ENCODE measurements at places on chromosomes 5 and 9. TPM values are rescaled to one million over a fixed set of nuclear protein-coding genes. Genes with fewer than 3 reads are reported as not detected.

DNA sequence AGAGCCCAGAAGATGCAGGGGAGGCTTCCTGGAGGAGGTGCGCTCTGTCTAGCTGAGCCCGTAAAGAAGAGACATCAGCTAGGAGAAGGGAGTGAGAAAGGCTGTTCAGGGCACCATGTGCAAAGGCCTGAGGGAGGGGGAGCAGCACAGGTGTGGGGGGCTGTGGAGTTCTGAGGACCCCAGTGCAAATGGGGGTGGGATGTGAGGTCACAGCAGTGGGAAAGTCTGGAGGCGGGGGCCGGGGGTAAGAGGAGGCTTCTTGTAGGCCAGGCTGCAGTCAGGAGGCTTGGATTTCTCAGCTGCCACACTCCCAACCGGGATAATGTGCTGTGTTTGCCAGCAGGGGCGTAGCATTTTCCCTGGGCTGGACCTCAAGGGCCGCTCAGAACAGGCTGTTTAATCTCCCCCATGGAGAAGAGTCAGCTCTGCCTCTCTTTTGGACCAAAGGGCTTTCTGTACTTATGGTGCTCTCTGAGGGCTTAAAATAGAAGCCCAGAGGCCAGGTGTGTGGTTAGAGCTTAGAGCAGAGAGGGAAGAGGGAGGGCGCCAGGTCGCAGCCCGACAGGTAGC is 5.7 kb downstream of the NEURL1B start:
- no peaks in the 10 kb centered on the region for H3K36me3 ChIP-seq
- no peak for DNase-seq
- no peak overlapping the region for H3K4me3 ChIP-seq
- H3K4me1 ChIP-seq = peaks cover 47% of the 10 kb centered on the region
- no peaks in the 10 kb centered on the region for H3K27me3 ChIP-seq

DNA sequence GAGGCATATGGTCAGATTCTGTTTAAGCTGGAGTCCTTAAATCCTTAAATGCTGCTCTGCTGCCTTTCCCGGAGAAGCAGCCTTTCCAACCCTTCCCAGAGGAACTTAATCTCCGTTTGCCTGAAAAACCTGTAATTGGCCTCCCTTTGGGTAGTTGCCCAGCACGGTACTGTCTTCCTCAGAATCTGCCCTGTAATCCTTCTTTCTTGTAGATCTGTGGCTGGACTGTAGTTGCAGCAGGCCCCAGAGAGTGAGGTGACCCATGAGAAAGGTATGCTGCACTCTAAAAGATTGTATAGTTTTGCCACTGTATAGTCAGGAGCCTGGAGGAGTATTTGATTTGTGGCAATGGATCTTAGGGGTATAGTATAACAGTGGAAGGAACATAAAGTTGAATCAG is 11.7 kb downstream of the SPIN1 start:
- H3K27me3 ChIP-seq = no peaks in the 10 kb centered on the region
- H3K4me1 ChIP-seq = peaks cover 11% of the 10 kb centered on the region
- H3K36me3 ChIP-seq = no peaks in the 10 kb centered on the region
- H3K4me3 ChIP-seq = no peak overlapping the region
- DNase-seq = no peak

DNA sequence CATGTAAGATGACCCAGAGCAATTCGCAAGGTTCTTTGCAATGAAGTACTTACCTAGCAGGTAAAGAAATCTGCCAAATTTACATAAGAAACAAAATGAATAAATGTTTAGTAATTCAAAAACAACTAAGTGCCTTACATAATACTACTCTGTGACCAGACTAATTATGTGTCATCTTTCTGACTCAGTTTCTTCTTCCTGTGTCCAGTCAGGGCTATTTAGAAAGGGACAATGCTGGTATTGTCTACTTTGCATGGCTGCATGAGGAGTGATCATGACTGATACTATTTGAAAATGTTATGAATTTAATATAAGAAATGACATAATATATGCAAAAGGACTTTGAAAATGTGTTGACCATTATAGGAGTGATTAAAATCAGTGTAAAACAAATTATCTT is 210.0 kb downstream of the TMEM161B start:
- H3K27ac ChIP-seq = no peak overlapping the region
- DNase-seq = no peak
- H3K27me3 ChIP-seq = no peaks in the 10 kb centered on the region
- no peak overlapping the region for H3K4me3 ChIP-seq
- no peaks in the 10 kb centered on the region for H3K36me3 ChIP-seq

Gene TLR4
- total RNA-seq = 3.4 TPM

- peaks cover 20% of the 10 kb centered on the region for H3K4me1 ChIP-seq
- H3K36me3 ChIP-seq = no peaks in the 10 kb centered on the region
- no peak for DNase-seq
These were observed 3.7 kb upstream of the ASS1 start for GRCh38 chr9:130441031-130441430.

DNA sequence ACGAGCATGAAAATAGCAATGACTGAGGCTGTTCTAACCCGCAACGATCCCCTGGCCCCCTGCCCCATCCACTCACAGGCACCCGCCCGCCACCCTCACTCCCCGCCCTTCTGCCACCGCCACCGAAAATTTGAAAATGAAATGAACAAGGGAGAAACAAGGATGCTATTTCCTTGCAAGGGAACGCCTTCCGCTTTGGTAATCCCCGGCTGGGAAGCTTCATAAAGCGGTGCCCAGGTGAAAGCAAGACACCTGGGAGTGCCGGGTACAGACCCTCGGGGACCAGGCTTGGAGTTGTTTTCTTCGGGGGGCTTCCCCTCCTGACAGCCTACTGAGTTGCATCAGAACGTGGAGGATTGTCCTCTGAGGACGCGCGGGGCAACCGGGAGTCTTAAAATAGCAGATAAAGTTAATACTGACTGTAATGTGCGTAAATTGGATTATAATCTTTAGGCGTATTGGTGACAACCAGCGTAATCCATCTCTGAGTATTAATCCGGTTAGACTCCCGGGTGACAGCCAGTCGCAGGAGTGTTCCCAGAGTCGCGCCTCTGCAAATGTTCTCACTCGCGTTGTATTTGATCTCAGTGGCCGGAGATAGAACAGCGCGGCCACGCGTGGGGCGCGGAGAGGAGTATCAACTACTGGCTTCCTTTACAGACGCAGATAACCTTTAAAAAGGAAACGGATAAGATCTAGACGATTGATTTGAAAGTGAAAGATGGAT is 885 bp upstream of the MLLT3 start:
- H3K27me3 ChIP-seq = no peaks in the 10 kb centered on the region
- peak overlapping the region; percentile 19 for H3K27ac ChIP-seq
- peak; percentile 70 for DNase-seq

DNA sequence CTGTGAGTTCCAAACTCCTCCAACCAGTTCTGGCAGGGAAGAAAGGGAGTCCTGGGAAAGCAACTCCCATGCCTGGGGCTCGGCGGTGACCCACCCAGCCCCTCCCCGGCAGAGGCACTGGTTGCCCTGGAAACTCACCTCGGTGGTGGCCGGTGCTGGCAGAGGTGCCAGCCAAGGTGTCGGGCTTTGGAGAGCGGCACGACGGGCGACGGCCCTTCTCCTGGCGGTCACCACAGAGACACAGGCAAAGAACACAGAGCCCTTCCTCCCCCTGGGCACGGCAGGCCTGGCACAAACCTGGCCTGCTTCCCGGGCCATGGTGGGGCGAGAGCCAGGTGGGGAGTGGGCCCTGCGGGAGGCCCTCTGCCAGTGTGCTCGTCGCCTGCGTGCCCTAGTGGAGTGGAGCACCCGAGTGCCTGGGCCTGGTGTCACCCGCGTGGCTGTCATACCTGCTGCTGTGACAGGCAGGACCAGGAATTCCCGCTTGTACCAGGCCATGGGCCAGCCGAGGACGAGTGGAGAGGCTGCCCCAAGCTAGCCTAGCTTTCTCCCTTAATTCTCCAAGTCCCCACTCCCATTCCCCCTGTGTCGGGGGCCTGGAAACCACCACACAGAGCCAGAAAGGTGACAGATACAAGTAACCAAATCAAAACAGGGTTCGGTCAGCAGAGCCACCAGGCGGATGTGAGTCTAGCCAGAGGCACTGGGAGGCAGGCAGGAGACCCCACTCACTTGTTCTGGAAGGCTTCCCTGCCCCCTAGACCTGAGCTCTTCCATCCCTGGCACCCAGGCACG is 8.2 kb upstream of the RALGDS start:
- H3K27me3 ChIP-seq = no peaks in the 10 kb centered on the region
- H3K36me3 ChIP-seq = no peaks in the 10 kb centered on the region
- H3K4me1 ChIP-seq = peaks cover 93% of the 10 kb centered on the region
- no peak for DNase-seq
- H3K4me3 ChIP-seq = peak overlapping the region; percentile 1

Gene SIGMAR1
- 111 TPM for total RNA-seq

DNA sequence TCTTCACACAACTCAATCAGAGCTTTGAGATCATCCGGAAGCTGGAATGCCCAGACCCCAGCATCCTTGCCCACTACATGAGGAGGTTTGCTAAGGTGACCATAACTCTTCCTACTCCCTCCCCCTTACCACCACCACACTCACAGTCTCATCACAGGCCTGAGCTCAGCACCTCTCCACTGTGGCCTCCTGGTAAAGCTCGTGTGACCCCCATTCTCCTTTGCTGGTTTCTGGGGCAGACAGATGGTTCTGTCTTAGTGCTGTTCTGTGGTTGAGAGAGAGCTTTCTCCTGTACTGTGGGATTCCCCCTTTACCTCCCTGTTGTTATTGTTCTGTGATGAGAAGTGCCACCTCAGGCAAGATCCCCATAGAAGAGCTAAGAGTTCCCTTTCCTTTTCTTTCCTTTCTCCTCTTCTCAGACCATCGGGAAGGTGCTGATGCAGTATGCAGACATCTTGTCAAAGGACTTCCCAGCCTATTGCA is 92.7 kb upstream of the RUSC2 start:
- no peaks in the 10 kb centered on the region for H3K4me1 ChIP-seq
- no peak overlapping the region for H3K4me3 ChIP-seq
- no peaks in the 10 kb centered on the region for H3K27me3 ChIP-seq
- H3K36me3 ChIP-seq = peaks cover 80% of the 10 kb centered on the region
- no peak for DNase-seq

Gene RMND5B
- 38.6 TPM for total RNA-seq

GRCh38 chr9:129455151-129455995 is 165.5 kb downstream of the C9orf50 start:
- peaks cover 41% of the 10 kb centered on the region for H3K4me1 ChIP-seq
- no peak overlapping the region for H3K4me3 ChIP-seq
- H3K36me3 ChIP-seq = no peaks in the 10 kb centered on the region
- H3K27ac ChIP-seq = no peak overlapping the region

Gene NRG2
- 7.0 TPM for total RNA-seq

Gene ZDHHC11
- 7.5 TPM for total RNA-seq

GRCh38 chr9:136482046-136482792 is 621 bp downstream of the SEC16A start:
- H3K27me3 ChIP-seq = no peaks in the 10 kb centered on the region
- H3K4me3 ChIP-seq = peak overlapping the region; percentile 74
- no peak for DNase-seq

DNA sequence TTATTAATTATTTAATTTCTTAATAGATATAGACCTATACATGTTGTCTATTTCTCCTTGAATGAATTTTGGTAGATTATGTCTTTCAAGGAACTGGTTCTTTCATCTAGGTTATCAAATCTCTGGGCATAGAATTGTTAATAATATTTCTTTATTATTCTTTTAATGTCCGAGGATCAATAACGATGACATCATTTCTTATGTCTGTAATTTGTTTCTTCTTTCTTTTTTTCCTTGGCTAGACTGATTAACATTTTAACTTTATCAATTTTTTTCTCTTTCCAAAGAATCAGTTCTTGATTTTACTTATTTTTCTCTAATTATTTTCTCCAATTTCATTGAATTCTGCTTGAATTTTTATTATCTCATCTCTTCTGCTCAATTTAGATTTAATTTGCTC is 156.0 kb downstream of the ISL1 start:
- no peaks in the 10 kb centered on the region for H3K36me3 ChIP-seq
- no peak overlapping the region for H3K4me3 ChIP-seq
- DNase-seq = no peak
- no peak overlapping the region for H3K27ac ChIP-seq
- H3K27me3 ChIP-seq = no peaks in the 10 kb centered on the region

DNA sequence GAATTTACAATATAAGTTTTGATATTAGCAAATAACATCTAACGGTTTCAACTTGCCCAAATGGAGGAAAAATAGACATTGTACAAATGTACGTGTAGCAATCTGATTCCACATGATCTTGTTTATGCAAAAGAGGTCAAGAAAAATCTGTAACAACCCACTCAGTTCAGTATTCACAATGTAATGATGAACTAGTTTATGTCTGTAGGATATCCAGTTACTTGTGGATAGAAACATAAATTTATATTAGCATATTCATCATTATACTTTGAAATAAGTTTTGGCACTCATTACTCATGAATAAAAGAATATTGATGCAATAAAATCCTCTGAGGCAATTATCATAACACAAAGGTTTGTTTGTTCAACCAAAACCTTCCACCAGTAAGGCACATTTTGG is 28.1 kb downstream of the PLK2 start:
- no peaks in the 10 kb centered on the region for H3K4me1 ChIP-seq
- no peaks in the 10 kb centered on the region for H3K27me3 ChIP-seq
- no peaks in the 10 kb centered on the region for H3K36me3 ChIP-seq
- no peak for DNase-seq
- no peak overlapping the region for H3K4me3 ChIP-seq

Gene CACNA1B
- 0.08 TPM for total RNA-seq

DNA sequence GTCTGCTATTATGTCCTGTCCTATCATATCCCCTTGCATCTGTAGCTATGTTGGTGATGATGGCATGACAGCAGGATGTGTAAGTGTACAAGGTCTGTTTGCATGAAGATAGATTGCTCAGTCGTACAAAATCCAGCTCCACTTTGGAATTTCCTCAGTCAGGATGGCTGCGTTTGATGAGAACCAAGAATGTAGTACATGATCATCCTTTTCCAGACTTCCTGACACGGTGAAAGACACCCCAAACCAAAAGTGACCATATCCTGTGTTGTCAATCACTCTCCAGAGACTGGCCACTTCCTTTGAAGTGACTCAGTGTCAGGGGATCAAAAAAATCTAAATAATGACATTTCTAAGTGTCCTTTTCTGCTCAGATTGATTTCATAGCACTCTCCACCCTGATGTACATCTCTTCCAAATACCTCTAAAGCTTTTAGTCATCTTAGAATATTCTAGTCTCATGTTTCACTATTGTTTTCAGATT is 213.4 kb downstream of the PLK2 start:
- H3K36me3 ChIP-seq = no peaks in the 10 kb centered on the region
- H3K27ac ChIP-seq = no peak overlapping the region
- no peak overlapping the region for H3K4me3 ChIP-seq
- no peaks in the 10 kb centered on the region for H3K4me1 ChIP-seq
- H3K27me3 ChIP-seq = no peaks in the 10 kb centered on the region
- DNase-seq = no peak

Gene NSUN2
- 48.8 TPM for total RNA-seq

Gene PCDHGA4
- 3.5 TPM for total RNA-seq

- no peaks in the 10 kb centered on the region for H3K27me3 ChIP-seq
- no peak overlapping the region for H3K4me3 ChIP-seq
- H3K4me1 ChIP-seq = no peaks in the 10 kb centered on the region
- H3K27ac ChIP-seq = no peak overlapping the region
These were observed 17.7 kb downstream of the PLGRKT start for GRCh38 chr9:5419987-5420386.

Gene FSTL4
- 2.3 TPM for total RNA-seq

- H3K4me1 ChIP-seq = no peaks in the 10 kb centered on the region
- H3K4me3 ChIP-seq = no peak overlapping the region
- no peaks in the 10 kb centered on the region for H3K27me3 ChIP-seq
These were observed 18.2 kb downstream of the HMGCR start for GRCh38 chr5:75355236-75355635.

Measured in suprapubic skin (tissue), 4 donors.